ENCODE measurements at places on chromosomes 1 and 21. TPM values are rescaled to one million over a fixed set of nuclear protein-coding genes. Genes with fewer than 3 reads are reported as not detected.

DNA sequence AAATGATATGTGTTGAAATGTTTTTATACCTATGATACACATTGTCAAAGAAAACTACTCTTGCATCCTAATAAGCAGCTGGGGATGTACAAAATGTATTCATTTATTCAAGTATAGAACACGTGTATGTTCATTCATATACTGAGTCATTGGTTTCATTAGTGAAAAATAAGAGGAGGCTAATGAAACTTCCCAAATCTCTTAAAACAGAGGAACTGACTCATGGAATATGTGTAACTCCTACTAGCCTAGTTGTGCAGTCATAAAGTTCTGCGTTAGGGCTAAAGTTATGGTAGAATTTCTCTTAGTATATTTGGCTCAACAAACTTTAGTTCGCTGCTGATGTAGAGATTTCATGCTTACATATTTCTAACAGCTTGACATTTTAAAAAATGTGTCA, 441.6 kb downstream of the NCAM2 start:
- no peak for DNase-seq

GRCh38 chr1:231727171-231727570, 100.6 kb downstream of the DISC1 start:
- DNase-seq, result no peak

DNA sequence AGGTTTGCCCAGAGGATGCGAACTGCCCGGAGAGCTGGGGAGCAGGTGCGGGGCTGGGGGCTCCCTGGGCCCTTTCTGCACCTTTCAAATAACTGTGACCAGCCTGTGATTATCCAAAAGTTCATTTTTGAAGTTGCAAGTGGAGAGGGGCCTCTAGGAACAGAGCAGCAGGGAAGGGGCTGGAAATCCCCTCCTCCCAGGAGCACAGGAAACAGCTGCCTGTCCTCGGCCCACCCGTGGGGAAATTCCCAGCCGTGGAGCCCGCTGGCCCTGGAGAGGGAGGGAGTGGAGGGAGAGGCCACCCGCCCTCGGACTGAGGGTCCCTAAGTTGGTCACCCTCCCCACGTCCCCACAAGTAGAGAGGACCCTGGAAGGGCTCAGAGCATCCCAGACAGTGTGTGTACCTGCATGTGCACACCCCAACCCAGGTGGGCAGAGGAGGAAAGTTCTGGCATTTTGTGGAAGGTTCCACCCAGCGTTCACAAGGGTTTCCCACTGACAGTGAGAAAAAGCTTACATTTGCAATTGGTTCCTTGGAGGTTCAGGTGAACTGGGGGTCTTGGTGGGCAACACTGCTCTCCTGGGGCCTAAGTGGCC, 1.2 kb upstream of the TNFRSF4 start:
- no peak for DNase-seq

- no peak for DNase-seq
Measured at GRCh38 chr1:70066711-70067110, 138.7 kb downstream of the LRRC40 start.

- DNase-seq, result no peak
Measured at GRCh38 chr1:75588779-75589475, 22.0 kb downstream of the SLC44A5 start.

GRCh38 chr1:227899820-227900449, 47.8 kb downstream of the WNT9A start:
- no peak for DNase-seq

- no peak for DNase-seq
Measured at GRCh38 chr1:167061073-167061464, 29.1 kb downstream of the GPA33 start.

- DNase-seq, result no peak
Measured at GRCh38 chr1:7373251-7373650, 397.8 kb upstream of the VAMP3 start.

DNA sequence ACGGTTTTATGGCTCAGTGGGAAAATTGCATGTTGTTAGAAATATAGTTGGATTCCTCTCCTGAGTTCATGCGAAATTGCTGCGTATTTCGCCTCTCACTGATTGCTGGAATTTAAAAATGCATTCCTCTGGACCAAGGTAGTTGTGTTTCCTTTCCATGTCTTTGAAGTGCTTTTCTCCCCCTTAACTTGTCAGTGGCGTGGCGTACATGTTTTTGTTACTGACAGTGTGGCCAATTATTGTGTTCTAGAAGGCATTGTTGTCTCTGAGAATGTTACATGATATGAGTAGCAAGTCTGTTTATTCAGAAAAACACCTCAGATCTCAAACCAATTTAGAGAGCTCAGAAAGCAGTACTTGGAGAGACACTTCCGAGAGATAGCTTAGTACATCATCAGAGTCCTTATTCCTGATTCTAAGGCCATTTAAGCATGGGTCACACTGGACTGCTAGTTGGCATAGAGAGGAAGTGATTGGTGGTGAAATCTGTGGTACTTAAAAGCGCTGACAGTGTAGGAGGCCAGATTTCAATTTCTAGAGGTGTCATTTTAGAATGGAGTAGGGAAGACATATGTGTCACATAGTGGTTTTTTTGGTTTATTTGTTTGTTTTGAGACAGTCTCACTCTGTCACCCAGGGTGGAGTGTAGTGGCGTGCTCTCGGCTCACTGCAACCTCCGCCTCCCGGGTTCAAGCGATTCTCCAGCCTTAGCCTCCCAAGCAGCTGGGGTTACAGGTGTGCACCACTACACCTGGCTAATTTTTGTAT, 184.4 kb downstream of the RYR2 start:
- no peak for DNase-seq

Gene CD84
- total RNA-seq, result 2.2 TPM

Gene KRTAP19-3
- total RNA-seq, result not detected

Gene FLG2
- not detected for total RNA-seq

Gene LRRC8B
- total RNA-seq, result 32.8 TPM
